ENCODE measurements at places on chromosomes 6 and 20.
A peak's percentile ranks its signal among the peaks of the same experiment; 100 is the strongest.

GRCh38 chr6:31094389-31094881, 17.9 kb downstream of the C6orf15 start:
- no peak for DNase-seq

DNA sequence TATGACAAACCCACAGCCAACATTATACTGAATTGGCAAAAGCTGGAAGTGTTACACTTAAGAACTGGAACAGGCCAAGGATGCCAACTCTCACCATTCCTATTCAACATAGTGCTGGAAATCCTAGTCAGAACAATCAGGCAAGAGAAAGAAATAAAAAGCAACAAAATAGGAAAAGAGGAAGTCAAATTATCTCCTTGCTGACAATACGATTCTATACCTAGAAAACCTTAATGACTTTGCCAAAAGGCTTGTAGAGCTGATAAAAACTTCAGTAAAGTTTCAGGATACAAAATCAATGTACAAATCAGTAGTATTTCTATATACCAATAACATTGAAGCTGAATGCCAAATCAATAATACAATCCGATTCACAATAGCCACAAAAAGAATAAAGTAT, 32.4 kb downstream of the OR5V1 start:
- no peak for DNase-seq

- peak; percentile 90 for DNase-seq
These were observed 884 bp upstream of the CUTA start for GRCh38 chr6:33418690-33419291.

GRCh38 chr6:13998356-13998755, 73.6 kb downstream of the RNF182 start:
- no peak for DNase-seq

DNA sequence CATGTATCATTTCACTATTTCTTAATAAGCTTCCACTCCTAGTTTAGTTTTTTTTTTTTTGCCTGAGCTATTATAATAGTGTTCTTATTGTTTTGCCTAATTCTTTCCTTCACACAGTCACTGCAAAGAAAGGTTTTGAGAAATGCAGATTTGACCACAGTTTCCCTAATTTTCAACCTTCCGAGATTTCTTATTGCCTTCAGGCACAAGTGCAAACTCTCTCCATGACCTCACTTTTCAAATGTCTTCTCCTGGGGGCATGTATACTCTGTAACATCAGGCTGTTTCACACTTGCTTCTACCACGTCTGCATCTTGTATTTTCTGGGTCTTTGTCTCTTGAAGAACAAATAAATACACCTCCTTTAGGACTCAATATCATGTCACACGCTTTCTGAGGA, 339.0 kb upstream of the CITED2 start:
- DNase-seq, result peak; percentile 22

GRCh38 chr6:157849288-157850017, 26.4 kb downstream of the SNX9 start:
- peak; percentile 56 for DNase-seq

GRCh38 chr20:62643521-62644043, 1.3 kb downstream of the SLCO4A1 start:
- no peak for DNase-seq

GRCh38 chr6:140560671-140561070, 1186.2 kb upstream of the CITED2 start:
- no peak for DNase-seq

DNA sequence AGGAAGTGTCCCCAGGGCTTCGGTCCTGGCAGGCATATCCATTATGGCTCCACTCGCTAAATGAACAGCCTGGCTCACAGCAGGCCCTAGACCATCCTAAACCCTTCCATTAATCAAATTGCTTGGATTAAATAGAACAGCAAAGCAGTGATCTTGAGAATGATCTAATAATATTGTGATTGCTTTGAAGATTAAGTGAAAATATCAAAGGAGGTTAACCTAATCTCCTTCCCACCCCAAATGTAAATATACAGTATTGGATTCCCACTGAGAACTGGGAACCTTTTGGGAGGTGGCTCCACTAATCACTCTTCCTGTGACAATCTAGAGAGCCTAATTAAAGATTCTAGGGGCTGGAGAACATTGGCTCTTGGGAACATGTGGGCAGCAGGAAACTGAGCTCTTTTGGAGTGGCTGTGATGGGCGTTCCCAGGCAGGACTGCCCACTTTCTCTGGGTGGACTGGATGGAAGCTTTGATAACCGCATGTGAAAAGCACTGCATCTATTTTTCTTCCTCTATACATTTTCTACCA, 68.3 kb upstream of the FRMD1 start:
- peak; percentile 59 for DNase-seq

GRCh38 chr20:23358563-23358906, 3.4 kb upstream of the GZF1 start:
- no peak for DNase-seq

- no peak for DNase-seq
These were observed 382.4 kb upstream of the CDH4 start for GRCh38 chr20:60869625-60870024.

DNA sequence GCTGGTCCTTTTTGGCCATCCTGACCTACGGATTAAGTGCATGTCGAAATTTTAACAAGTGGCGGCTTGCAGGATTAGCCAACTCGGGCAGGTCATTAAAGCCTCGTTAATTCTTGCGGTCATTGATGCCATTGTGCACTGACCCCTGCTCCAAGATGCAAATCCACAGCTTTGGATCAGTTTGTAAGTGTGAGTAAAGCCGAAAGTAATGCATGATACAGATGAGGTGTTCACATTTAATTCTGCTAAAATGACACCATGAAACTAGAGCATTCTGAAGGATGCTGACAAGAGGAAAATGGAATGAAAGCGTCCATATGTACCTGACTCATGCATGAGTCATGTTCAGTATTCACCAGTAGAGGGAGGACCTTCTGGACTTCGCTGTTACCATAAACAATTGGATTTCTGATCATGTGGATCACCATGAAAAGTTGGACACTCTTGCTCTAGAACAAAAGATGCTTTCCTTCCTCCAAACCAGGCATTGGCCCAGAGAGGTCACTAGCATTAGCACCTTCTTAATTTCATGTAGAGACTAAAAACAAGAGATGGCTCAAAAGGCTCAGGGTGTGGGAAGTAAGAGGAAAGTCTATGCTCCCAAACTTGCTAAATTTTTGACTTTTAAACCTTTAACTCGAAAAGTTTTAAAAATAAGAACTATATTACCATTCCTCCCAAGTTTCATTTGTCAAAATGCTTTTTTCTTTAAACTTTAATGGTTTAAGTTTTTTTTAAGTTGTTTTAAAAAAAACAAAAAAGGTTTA, 48.0 kb downstream of the MUC22 start:
- DNase-seq, result no peak

- DNase-seq, result peak; percentile 61
These were observed 158.2 kb upstream of the PRND start for GRCh38 chr20:4563534-4563933.

- DNase-seq, result no peak
These were observed 269.5 kb upstream of the HSF2 start for GRCh38 chr6:122130026-122130348.
